ENCODE measurements at places on chromosomes 4 and X.

DNA sequence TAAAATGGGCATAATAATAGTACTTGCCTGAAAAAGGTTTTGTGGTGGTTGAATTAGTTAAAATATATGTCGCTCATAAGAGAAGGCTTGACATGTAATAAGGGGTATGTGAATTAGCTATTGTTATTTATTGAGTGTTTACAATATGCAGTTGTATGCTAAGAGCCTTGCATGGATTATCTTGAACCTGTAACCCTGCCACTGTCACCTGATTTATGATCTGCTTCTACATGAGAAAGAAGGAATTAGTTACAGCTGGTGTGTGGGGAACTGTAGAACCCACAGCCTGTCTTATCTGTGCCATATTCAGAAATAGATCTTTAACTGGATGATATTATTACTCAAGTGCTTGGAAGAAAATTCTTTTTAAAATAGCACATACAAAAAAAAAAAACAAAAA lies 227.7 kb downstream of the LDB2 start:
- DNase-seq, result no peak

DNA sequence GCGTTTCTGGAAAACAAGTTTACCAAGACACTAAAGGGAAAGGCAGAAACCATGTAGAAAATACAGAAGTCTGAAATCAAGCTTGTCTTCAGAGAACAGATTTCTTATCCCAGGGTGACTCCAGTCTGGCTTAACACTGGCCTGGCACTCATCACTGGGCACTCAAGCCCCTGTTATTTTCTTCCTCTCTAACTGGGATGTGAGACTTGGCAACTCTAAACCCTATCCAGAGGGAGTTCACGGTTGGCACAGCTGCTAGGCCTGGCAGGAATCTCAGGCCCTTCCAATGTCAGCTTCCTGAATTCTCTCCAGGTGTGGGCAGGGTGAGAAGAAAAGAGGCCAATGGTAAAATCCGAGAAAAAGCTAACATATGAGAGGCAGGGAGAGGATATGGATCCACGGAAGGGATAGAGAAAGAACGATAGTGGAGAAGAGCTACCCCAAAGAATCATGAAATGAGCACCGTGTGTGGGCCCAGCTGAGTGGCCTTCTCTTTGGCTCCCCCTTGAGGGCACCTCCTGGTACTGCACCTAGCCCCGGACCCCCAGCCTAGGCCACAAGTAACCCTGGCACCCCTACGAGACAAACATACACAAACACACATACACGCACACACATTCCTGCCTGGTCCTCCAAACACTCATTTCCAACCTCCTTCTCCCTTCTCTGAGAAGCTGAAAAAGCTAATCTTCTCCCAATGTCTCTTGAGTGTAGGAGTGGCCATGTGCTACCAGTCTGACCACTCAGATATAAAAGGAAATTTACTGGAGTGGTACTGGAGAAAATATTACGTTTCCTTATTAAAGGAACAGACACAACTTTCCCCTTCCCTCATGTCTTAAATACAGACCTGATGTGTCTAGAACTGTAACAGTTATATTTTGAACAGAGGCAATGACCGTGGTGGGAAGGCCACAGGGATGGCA lies 16.6 kb upstream of the PTCHD1 start:
- no peak for DNase-seq

DNA sequence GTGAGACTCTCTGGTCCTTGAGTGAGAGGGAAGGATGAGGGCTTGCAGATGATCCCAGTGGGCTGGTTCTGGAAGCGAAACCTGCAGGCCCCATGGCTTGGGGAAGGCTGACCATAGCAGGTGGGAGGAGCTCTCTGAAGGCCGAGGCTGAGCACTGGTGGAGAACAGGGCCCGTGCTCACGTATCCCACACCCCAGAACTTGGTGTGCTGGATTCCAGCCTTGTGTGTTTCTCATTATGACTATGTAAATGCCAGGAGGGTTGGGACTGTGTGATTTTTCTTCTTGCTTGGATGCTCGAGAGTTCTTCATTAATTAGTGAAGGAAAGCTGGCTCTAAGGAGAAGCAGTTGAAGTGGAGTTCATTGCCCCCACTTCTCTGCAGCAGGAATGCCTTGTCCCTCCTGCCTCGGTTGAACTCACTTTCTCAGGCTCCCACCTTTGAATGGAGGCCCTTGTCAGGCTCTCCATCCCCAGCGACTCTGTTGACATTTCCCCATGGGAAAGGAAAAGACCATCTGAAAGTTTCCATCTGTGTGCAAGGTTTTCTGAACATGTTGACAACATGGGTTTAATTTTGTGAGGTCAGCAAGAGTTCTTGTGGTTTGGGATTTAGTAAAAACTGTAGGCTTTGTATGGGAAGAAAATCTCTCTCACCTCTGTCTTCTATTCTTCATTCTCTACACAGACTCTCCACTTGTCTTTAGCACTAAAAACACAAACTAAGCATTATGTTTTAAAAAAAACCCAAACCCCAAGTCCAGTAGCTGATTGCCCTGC lies 57.7 kb downstream of the TBL1X start:
- no peak for DNase-seq

DNA sequence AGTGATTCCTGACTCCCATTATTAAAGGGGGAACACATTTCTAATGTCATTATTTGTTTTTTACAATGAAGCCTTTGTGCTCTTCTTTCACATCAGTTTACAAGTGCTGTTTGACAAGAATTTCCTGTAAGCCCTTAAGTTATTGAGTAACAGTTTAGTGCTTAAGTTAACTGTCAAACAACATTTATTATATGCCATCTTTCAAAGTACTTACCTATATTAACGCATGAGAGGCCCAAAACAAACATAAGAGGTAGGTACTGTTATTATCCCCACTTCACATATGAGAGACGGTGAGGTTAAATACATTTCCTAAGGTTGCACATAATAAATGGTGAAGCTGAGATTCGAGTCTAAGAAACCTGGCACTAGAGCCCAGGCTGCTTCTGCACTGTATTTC lies 56.0 kb upstream of the MAGED1 start:
- DNase-seq, result no peak

DNA sequence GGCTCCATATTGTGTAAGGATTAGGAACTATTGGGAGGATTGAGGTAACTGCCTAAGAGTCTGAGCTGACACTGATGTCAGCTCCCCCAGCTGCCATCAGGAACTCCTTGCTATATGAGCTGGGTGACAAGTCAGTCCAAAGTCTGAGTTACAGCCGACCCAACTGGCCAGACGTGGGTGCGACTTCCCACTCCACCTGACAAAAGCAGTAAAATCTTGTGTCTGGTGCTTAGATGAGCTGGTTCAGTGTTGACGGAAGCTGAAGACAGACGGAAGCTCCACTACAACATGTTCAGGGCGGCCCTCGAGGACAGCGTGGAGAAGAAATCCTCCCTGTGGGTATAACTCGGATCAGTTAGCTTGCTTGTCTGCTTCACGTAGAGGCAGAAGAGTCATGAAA lies 22.8 kb upstream of the NAT8L start:
- no peak for DNase-seq

GRCh38 chr4:159899596-159899995 lies 796.7 kb downstream of the RAPGEF2 start:
- DNase-seq, result no peak

- DNase-seq, result no peak
These were observed 45.3 kb upstream of the PGRMC1 start for GRCh38 chrX:119190831-119191230.

DNA sequence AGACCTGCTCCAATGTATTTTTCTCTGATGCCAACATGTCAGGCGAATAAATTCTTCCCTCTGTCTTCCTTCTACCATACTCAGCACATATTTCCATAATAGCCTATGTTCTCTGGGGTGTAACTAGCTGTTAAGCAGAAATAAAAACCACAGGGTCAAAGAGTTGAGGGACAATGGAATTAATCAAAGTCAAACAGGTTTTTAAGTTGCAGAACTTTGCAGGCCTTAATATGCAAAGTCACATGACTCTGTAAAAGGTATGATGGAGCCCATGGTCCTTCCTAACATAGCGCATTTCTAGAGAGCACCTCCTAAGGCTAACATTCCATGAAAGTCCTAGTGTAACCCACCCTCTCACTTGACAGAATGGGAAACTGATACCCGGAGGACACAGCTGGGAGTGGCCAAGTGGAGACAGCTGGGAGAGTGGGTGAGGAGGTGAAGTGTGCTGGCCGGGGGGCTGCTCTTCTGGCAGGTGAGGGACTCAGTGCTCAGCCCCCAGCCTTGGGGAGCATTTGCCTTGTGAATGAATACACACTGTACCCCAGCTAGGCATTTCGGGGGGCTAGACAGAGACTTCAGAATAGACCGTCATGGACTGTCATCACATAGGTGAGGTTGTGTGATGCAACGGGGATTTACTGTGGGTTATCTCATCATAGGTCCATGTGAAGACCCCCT lies 8.4 kb upstream of the SORCS2 start:
- no peak for DNase-seq

Measured in stimulated activated CD8-positive, alpha-beta memory T cell treated with anti-CD3 and anti-CD28 coated beads, Interleukin-15, amount 100 ng/mL, for 4 hours (primary cell).